ENCODE measurements at places on chromosomes 2 and 18.

GRCh38 chr2:215970425-215970824 lies 42.9 kb downstream of the MREG start:
- peaks cover 11% of the 10 kb centered on the region for H3K36me3 ChIP-seq
- no peaks in the 10 kb centered on the region for H3K27me3 ChIP-seq
- H3K27ac ChIP-seq: no peak overlapping the region
- H3K4me3 ChIP-seq: no peak overlapping the region
- peaks cover 19% of the 10 kb centered on the region for H3K4me1 ChIP-seq

DNA sequence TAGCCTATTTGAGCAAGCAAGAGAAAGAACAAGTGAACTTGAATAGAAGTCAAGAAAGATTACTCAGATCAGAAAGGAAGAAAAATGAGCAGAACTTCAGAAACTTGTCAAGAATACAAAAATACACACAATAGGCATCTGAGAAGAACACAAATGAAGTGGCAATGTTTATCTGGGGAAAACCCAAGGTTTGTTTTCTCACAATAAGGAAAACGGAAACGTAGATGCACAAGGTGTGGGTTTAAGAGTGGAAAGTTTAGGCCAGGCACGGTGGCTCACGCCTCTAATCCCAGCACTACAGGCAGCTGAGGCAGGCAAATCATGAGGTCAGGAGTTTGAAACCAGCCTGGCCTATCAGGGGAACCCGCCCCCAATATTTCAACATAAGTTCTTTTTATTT lies 159.5 kb upstream of the GYPC start:
- H3K27ac ChIP-seq: no peak overlapping the region
- H3K36me3 ChIP-seq: no peaks in the 10 kb centered on the region
- no peak for DNase-seq
- H3K27me3 ChIP-seq: peaks cover 2% of the 10 kb centered on the region

GRCh38 chr18:42045346-42045745 lies 90.3 kb downstream of the PIK3C3 start:
- no peaks in the 10 kb centered on the region for H3K27me3 ChIP-seq
- H3K27ac ChIP-seq: no peak overlapping the region
- H3K4me1 ChIP-seq: no peaks in the 10 kb centered on the region
- H3K36me3 ChIP-seq: peaks cover 79% of the 10 kb centered on the region
- no peak for DNase-seq

GRCh38 chr2:49801898-49802450 lies 647.7 kb upstream of the FSHR start:
- H3K4me3 ChIP-seq: no peak overlapping the region
- no peaks in the 10 kb centered on the region for H3K27me3 ChIP-seq
- no peaks in the 10 kb centered on the region for H3K36me3 ChIP-seq
- no peaks in the 10 kb centered on the region for H3K4me1 ChIP-seq
- DNase-seq: no peak
- no peak overlapping the region for H3K27ac ChIP-seq

Data from activated B cell treated with CpG ODN at 0.5 μM for 24 hours (primary cell).